Heart right ventricle (tissue), 16 donors: ENCODE measurements at places on chromosomes 7 and 10. TPM values are rescaled to one million over a fixed set of nuclear protein-coding genes. Genes with fewer than 3 reads are reported as not detected.
A peak's percentile ranks its signal among the peaks of the same experiment; 100 is the strongest.

DNA sequence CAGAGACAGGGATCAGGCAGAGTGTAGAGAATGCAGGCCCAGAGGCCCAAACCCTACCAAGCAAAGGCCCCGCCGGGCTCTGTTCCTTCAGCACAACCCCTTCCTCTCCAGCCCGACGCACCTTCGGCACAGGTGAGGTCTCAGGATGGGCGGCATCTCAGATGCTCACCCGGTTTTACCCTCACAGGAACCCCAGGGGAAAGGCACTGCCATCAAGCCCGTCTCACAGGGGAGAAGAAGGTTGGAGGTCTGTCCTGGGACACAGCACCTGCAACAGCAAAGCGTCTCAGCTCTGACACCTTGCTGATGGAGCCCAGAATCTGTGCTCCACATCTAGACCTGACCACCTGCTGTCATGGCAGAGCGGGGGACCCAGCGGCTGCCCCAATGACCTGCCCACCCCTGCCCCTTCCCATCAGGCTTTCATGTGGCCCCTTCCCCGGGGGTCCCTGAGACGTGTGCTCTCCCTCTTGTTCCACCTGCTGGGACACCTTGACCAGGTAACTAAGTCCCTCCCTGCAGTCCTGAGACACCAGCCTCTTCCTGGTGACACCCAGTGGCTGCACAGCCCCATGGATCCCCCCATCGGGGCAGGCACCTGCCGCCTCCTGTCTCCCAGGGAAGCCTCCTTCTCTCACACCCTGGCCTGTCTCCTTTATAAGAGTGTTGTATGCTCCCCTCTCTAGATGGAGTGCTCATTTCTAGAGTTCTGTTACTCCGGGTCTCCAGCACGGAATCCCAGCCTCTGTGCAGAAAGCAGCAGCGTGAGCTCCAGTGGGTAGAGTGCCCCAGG is 315.6 kb downstream of the DNAJB6 start:
- no peaks in the 10 kb centered on the region for H3K36me3 ChIP-seq
- DNase-seq = no peak
- H3K4me3 ChIP-seq = no peak overlapping the region
- H3K27me3 ChIP-seq = no peaks in the 10 kb centered on the region

DNA sequence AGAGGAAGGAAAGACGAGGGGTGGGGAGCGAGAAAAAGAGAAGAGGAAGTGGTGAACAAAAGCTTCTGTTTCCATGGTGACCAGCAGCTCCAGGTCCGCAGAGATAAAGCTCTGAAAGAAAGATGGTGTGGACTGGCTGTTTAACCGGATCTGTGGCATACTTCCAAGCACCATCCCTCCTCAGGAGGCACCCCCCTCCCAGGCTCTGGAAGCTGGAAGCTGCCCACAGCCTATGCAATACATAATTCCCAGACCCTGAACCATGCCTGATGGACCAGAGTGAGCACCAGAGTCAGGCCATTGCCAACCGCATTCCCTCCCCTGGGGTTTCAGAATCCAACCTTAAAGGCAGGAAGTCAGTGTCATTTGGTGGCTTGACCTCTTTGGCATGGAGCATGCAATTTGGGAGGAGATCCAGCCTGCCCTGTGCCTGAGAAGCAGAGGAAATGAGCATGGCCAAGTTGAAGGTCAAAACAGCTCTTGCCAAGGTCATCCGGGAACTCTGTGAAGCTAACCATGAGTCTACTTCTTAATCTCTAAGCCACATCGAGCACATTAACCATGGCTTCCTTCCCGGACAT is 22.2 kb upstream of the CPXM2 start:
- no peak overlapping the region for H3K4me3 ChIP-seq
- peaks cover 51% of the 10 kb centered on the region for H3K27me3 ChIP-seq
- no peak overlapping the region for H3K27ac ChIP-seq
- no peaks in the 10 kb centered on the region for H3K36me3 ChIP-seq
- DNase-seq = peak; percentile 22
- H3K4me1 ChIP-seq = peaks cover 12% of the 10 kb centered on the region

DNA sequence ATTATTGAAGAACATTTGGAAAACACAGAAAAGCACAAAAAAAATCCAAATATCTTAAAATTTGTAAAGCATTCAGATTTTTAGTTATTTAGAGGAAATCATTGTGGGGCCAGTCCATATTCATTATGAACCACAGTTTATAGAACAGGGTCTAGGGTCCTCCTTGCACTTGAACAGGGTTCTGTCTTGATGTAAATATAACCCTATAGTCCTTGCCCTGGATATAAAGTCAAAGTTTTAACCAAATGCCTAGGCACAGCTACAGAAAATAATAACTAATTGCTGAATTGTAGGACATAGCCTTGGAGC is 25.6 kb downstream of the CASP7 start:
- H3K27me3 ChIP-seq = no peaks in the 10 kb centered on the region
- H3K36me3 ChIP-seq = peaks cover 13% of the 10 kb centered on the region
- no peak overlapping the region for H3K27ac ChIP-seq
- no peak for DNase-seq
- peaks cover 31% of the 10 kb centered on the region for H3K4me1 ChIP-seq

DNA sequence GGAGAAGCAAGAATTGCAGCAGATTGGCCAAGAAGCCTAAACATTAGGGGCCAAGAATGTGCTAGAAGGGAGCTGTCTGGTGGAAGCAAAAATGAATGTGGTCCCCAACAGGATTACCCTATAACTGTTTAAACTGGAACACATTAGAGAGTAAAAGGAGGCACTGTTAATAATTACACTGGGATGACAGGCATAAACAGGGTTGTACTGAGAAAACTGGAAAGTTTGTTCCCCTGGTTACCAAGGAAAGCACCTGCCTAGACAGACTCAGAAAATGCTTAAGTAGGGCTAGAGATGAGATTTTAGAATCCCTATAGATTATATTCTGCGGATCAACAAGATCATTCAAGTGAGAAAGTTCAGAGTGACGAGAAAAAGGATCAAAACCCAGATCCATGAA is 100.8 kb downstream of the CTTNBP2 start:
- no peaks in the 10 kb centered on the region for H3K36me3 ChIP-seq
- no peak overlapping the region for H3K27ac ChIP-seq
- H3K27me3 ChIP-seq = no peaks in the 10 kb centered on the region
- H3K4me1 ChIP-seq = no peaks in the 10 kb centered on the region

DNA sequence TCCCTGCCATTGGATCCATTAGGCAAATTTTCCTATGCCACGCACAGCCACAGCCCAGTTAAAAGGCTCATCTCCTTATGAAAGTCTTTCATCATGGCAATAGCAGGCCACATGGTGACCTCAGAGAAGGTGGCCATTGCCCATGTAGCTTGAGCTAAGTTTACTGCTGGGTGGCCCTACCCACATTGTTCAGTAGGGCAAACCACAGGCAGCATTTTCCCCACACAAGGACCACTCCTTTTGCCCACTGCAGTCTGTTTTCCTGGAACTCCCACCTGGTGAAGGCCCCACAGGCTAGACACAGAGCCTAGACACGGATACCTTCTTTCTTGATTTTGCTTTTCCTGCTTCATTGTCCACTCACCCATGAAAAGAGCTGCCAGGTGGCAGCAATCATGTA is 101.5 kb upstream of the NPVF start:
- H3K36me3 ChIP-seq = no peaks in the 10 kb centered on the region
- DNase-seq = no peak
- H3K27ac ChIP-seq = no peak overlapping the region
- H3K27me3 ChIP-seq = no peaks in the 10 kb centered on the region

WEE2 gene
- total RNA-seq = not detected
